ENCODE measurements at places on chromosomes 2 and 18.
A peak's percentile ranks its signal among the peaks of the same experiment; 100 is the strongest.

DNA sequence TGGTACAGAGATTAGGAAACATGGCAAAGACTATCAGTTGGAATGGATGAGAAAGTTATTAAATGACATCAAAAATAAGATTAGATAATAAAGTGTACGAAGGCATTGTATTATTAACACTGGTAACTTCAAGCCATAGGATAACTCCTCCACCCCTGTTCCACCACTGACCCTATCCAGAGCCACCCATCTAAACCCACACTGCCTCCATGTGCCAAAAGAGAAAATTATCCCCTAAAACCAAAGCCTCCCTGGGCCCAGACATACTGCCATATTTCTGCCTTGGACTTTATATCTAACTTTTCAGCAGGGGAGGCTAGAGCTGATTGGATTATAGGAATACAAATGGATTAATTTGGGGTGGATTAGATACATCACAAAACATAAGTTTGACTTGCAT is 443.7 kb downstream of the BCL11A start:
- no peak for DNase-seq

DNA sequence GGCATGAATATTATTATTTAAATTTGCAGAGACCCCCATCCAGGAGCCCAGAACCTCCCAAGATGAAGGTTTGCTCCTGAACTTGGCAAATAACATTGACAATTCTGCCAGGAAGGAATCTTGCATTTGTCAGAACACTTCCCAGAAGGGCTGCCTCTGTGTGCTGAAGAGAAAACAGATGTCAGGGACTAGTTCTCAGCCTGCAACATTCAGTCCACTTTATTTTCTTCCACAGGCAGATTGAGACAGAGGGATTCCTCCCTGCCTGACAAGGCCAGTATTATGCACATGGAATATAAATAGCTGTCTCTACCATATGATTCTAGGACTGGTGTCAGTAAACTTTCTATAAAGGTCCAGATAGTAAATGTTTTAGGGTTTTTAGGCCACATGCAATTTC is 171.5 kb upstream of the SIX2 start:
- DNase-seq, result no peak

GRCh38 chr2:123518367-123518766 is 506.7 kb upstream of the CNTNAP5 start:
- DNase-seq, result no peak

DNA sequence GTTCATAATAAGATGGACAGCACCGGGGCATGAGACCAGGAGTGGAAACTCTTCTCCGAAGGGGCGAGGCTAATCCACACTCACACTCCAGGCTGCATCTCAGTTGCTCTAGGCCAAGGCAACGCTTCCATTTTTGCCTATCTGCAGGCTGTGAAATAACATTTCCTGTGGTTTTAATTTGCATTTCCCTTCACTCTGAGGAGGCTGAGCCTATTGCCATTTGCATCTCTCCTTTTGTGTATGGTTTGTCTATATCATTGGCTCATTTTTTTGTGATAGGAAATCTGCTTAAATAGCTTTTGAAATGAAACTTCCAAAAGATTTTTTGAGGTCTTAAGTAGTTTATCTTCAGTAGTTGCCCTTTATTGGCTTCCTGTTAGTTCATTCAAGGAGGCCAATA is 57.6 kb downstream of the TPGS2 start:
- no peak for DNase-seq

DNA sequence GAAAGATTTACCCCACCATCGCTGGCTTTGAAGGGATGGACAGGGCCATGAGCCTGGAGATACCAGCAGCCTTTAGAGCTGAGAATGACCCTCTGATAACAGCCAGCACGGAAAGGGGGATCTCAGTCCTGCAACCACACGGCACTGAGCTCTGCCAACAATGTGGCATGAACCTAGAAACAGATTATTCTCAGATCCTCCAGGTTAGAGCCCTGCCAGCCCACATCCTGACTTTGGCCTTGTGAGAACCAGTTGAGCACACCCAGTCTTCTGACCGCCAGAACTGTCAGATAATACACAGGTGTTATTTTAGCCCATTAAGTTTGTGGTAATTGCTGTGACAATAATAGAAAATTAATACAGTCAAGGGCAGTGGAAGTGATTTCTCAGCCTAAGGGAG is 9.4 kb upstream of the GNLY start:
- no peak for DNase-seq

- DNase-seq, result no peak
Observed at GRCh38 chr2:159832858-159833257, 34.9 kb upstream of the CD302 start.

DNA sequence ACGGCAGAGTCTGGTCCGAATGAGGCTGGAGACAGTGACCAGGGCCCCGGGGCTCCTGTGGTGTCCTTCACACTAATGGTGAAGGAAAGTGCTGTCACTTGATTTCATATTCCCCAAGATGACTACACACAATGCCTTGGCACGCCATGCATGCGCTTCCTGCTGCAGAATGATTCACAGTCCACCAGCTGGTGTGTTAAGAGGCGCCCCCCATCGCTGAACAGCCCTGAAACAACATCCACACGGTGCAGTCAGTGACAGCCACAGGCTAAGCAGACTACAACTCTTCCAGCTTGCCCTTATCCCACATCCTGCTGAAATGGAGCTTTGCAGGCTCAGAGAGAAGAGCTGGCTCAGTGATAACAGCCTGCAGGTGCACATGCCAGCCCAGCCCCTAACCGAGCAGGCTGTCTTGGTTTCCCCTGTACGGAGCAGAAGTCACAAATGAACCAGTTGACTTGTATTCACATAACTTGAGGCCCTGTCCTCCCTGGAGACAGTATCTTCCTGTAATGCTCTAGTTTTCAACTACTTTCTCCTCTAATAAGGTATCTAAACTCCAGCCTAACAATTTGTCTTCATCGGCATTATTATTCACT is 24.3 kb upstream of the CDH20 start:
- DNase-seq, result no peak

DNA sequence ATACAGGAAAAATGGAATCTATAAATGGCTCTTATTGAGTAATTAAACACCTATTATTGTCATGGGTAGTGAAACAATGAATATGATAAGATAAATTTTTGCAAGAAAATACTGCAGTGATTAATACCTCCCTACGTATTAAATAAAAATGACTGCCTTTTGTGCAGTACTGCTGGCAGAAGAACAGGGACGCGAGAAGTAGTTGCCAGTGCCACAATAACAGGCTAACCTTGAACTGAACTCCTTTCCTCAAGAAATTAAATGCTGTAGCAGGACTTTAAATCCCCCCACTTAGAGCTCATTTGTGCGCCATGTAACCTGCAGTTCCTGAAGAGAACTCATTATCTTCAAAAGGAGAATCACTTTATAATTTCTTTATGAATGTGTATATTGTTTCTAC is 24.6 kb downstream of the FIGN start:
- DNase-seq, result no peak

DNA sequence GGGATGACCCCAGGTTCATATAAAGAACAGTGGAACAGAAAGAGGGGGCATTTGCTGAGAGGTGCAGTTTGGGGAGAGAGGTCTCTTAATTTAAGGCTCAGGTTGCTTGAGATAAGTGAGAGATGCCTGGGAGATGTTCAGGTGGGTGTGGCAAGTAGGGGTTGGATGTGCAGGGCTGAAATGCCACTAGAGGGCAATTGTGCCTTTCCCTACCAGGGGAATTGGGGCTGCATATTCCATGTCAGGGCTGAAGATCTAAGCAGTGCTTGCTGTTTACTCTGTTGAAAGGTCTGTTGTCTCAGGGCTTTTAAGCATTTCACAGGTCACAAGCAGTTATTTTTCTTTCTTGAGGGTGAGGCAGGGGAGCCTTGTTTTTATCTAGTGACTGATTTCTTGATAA is 7.8 kb downstream of the CCDC85A start:
- no peak for DNase-seq

GRCh38 chr2:85972355-85972754 is 83.6 kb upstream of the ST3GAL5 start:
- DNase-seq, result no peak

DNA sequence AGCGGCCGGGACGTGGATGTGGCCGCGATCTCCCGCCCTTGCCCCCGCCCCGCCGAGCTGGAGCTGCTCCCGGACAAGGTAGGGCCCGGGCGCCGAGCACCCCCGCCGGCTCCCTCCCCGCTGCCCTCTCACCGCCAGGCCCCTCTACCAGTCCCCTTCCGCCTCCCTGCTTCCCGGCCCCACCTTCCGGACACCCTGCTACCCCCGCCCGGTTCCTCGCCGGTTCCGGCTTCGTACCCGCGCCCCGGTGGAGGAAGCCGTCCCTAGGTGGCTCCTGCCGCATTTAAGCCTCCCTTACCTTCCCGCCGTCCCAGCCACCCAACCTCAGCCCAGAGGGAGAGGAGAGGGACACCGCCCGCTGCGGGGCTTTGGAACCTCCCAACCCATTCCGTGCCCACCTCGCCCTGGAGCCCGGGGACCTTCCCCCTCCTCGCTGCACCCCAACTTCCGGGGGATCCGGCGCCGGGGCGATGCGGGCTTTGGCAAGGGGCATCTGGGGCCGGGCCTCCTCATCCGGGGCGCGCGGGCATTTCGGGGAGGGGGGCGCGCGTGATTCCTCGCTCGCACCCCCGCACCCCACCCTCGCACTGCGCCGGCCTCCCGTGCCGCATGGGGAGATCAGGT is 475 bp downstream of the B3GNT2 start:
- no peak for DNase-seq

DNA sequence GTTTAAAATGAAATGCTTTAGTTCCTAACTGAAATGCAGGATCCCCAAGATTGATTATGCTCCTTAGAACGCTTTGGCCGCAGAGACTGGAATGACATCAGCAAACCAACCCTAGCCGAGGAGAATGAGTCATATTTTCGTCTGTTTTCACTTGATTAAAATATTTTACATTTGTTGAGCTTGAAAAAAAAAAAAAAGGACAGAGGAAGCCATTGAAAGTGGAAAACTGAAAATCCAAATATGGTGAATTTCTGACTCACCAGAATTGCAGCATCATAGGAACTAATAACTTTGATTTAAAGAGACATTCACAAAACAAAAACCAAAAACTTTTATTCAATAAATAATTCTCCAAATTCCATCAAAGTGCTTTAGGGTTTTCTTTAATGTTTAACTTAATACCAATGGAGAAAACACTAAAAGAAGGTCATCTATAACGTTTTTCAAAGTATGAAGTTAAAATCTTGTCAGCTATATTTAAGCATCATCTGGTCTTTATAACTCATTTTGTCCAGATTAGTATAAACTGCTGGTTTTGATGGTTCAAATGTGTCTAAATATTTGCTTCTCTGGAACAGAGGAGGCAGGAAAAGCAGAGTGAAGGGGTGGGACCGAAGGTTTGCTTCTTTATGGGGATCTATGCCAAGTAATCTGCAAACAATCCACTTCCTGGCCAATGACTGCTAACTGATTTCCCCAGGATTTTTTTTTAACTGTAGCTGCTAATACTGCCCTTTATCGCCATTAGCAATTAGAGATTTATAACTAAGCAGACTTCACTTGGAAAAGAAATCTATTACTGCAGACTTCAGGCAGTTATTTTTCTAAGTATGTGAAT is 30.9 kb upstream of the COL5A2 start:
- DNase-seq, result no peak

GRCh38 chr18:46152808-46153617 is 48.8 kb downstream of the HAUS1 start:
- no peak for DNase-seq

DNA sequence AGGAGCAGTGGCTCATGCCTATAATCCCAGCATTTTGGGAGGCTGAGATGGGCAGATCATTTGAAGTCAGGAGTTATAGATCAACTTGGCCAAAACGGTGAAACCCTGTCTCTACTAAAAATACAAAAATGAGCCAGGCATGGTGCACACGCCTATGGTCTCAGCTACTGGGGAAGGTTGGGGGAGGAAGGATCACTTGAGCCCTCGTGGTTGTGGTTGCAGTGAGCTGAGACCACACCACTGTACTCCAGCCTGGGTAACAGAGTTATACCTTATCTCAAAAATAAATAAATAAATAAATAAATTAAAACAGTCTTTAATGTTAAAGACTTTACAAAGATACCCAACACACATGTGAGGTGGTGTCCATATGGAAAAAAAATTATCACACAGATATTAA is 134.0 kb downstream of the C2orf74 start:
- DNase-seq, result no peak

DNA sequence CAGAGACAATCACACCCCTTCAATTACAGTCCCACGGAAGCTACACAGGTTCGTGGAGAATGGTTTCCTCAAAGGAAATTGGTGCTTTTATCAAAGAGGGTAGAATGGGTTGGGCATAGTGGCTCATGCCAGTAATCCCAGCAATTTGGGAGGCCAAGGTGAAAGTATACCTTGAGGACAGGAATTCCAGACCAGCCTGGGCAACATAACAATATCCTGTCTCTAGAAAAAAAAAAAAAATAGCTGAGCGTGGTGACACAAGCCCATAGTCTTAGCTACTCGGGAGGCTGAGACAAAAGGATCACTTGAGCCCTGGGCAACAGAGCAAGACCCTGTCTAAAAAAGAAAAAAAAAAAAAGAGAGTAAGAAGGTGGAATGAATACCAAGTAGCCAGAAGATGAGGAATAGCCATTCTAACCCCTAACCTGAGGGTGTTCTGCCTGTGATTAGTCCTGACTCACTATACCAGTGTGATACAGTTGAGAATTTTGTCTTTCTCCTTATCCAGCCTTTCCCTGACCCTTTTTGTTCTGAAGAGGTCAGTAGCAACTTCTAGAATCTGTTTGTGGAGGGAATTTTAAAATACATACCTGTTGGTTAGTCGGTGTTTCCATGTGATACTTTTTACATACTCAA is 283.2 kb downstream of the MREG start:
- DNase-seq, result no peak

- peak; percentile 75 for DNase-seq
Observed at GRCh38 chr2:227472265-227473121, 537 bp downstream of the AGFG1 start.

DNA sequence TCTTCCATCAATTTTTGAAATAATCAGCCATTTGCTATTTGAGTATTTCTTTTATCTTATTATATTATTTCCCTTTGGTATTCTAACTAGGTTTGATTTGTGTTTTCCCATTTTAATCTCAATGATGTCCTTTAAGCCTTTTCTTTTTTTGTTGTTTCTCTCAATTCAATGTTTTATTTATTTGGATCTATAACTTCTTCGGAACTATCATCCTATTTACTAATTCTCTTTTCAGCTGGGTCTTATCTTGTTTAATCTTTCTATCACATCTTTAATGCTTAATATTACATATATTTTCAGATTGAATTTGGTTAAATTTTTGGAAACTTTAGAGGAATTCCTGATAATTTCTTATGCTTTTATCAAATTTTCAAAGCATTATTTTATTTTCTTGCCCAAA is 448.3 kb downstream of the SOX11 start:
- no peak for DNase-seq

GRCh38 chr2:150885774-150886386 is 375.8 kb downstream of the RBM43 start:
- DNase-seq, result no peak

DNA sequence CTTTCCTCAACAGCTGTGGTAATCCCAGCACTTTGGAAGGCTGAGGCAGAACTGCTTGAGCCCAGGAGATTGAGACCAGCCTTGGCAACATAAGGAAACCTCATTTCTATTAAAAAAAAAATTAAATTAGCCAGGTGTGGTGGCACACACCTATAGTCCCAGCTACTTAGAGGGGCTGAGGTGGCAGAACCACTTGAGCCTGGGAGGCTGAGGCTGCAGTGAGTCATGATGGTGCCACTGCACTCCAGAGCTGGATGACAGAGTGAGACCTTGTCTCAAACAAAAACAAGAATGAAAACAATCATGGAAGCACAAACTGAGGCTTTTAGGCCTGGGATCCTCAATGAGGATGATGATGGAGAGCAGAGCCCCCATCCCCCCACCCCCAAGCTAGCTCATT is 19.8 kb downstream of the GAREM1 start:
- DNase-seq, result no peak

- DNase-seq, result no peak
Observed at GRCh38 chr2:220215785-220216184, 588.4 kb downstream of the SLC4A3 start.

GRCh38 chr2:134079373-134079772 is 174.5 kb upstream of the MGAT5 start:
- DNase-seq, result peak; percentile 26
